ENCODE measurements at places on chromosomes 2 and 18.

DNA sequence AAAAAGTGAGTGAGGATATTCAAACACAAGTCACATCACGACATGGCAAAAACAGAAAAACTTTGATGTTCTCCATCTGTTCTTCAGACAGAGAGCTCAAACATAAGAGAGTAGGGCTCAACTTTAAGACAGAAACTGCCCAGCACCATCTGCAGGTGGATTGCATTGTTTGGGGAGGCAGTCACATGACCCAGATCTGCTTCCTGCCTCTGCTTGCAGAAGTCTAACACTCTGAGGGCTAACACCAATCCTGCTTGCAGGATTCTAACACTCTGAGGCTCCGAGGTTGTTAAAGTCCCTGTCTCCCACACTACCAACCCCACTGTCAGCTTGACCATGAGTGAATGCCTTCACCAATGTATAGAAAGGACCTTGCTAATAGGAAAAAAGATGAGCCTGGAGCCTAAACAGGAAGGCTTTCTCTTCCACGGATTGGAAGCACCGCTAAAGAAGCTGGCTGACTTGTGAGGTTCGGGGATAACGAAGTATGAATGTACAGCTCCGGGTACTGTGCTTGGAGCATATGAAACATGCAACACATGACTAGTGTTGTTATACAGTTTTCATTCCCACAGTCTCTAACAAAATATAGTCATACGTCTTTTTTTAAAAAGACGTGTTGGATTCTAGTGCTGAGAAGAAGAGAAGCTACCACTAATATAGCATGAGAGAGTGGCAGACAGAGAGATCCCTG is 176.6 kb upstream of the CREB1 start:
- peak; percentile 8 for DNase-seq

DNA sequence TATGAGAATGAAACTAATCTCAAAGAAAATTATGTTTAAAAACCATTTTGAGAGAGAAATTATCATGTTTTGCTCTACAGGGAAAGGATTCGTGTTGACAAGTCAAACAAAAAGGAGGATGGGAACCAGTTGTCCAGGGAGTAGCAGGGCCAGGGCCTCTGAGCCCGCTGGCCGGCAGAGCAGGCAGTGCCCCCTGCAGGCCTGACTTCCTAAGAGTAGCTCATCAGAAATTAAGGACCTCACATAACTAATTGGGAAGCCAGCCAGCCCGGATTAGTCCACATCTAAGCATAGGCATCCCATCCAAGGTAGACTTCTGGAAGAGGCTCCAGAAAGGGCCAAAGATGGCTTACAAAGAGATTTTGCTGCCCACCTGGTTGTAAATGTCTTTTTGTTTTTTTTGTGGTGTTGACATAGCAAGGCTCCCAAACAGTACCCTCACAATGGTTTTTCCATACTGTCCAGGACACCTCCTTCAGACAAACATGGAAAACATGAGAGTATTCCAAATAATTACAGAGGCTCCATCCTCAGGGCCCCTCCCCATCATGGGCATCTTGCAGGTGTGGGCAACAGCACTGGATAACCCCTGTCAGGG is 241.2 kb upstream of the TANK start:
- peak; percentile 1 for DNase-seq

- DNase-seq: no peak
Measured at GRCh38 chr2:100880730-100881129, 60.8 kb downstream of the NPAS2 start.

GRCh38 chr18:66136039-66136438 is 385.2 kb downstream of the CDH7 start:
- DNase-seq: no peak

- DNase-seq: no peak
Measured at GRCh38 chr2:8334866-8335325, 347.0 kb upstream of the ID2 start.

- no peak for DNase-seq
Measured at GRCh38 chr2:46009772-46010171, 287.4 kb upstream of the EPAS1 start.

- DNase-seq: no peak
Measured at GRCh38 chr18:22345718-22346117, 72.0 kb downstream of the CTAGE1 start.

GRCh38 chr18:172361-172760 is 14.0 kb downstream of the USP14 start:
- DNase-seq: no peak

DNA sequence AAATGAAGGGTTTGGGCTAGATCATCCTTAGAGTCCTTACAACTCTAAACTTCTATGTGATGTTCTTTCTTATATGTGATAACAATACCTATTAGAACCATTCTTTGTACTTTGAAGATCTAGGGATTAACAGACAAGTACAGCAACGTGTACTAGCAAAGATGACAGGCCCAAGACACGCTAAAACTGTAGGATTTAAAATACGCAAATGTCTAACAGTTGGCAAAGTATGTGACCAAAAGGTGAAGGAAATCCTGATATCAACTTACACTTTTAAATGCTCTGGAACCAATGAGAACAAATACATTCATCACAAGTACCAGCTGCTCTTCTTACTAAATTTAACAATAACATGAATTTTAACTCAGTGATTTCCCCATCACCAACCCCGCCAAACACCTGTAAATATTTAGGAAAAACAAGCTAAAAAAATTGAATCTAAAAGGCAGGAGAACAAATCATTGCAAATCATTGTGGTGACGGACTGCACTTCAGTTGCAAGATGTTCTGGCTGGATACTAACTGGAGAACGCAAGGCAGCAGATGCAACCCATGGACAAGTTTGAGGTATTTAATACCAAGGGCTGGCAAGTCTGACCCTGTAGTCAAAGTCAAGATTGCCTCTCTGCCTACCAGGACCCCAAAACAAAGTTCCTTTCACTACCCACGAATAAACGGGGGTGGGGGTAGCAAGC is 1.4 kb downstream of the ANKRD44 start:
- no peak for DNase-seq

DNA sequence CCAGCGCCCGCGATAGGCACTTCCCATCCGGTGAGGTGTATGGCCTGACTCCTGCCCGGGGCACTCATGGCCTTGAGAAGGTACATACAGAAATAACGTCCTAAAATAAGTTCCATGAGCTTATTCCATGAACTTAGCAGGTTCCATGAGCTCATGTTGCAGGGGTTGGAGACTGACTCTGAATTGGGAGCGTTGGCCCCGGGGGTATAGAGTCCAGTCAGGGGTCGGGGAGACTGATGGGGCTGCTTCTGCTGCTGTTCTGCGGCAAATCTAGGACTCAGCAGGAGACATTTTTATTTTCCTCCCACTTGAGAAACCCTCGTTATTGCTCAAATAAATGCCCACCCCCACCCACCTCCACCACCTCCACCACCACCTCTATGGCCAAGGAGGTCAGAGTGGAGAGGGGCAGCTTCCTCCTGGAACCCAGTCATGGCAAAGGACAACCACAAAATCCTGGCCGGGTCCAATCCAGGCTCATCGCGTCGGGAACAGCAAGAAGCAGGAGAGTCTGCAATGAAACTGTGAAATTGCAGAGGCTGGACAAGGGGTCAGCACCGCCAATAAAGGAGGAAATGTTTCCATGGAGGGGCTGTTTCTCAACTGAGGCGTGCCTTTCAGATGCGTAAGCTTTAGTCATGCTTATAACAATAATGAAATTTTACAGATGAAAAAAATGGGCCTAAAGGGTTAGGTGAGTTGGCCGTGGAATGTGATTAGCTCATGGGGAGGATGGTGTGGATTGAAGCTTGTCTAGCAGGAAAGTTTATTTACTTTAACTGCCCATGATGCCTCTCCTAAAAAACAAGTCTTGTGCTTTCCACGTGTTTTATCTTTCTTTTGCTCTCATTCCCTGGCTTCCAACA is 136.6 kb upstream of the ALKAL2 start:
- no peak for DNase-seq

DNA sequence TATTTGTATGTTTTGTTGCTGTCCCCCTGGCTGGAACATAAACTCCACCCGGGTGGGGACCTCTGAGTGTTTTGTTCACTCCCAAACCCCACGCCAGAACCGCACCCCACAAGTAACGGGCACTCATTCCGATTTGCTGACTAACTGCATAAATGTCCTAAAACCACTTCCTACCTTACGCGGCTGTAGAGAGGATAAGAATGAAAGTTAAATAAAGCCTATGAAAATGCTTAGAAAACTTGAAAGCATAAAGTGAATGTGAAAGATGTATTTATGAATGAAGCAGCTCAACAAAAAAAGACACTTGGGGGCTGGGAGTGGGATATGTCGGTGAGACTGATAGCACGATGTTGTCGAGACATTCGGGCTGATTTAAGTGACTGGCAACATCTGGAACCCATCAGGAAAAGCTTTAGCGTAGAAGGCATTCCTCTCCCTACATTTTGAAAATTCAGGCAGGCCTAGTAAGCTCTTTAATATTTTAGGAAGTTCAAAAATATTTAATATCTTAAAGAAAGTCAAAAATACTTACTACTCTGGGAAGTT is 206.7 kb downstream of the SH3RF3 start:
- no peak for DNase-seq

DNA sequence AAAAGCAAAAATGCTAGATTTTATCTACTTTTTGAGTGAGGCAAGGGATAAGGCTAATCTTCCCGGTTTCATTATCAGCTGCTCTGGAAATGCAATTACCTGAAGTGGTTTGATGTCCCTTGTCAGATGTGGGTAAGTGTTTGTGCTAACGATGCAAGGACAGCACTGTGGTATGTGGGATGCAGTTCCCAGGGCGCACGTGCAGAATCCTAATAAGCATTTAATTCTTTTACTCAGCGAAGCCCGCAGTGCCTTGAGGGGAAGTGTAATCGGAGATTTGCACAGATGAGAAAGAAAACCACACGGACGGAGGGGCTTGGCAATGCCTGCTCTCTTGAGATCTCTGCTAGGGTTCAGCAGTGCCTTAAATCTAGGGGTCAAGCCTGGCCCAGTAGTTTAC is 108.5 kb upstream of the LYPD6 start:
- peak; percentile 9 for DNase-seq

DNA sequence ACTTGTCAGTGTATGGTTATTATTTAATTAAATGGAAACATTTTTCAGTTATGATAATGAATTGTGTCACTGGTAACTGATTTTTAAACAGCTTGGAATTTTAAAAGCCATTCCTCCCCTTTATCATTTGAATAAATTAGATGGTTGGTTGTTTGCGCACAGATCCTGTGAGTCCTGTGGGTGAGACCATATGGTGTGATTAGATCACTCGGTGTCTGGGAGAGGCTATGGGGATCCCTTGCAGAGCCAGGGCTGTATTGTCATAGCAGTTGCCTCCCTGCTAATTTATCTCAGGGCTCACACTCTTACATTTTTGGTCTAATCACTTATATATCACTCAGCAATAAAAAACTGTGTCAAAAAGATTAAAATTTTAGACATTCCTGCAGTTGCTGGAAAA is 133.5 kb downstream of the ASXL3 start:
- no peak for DNase-seq
